ENCODE measurements at places on chromosomes 1 and 21. TPM values are rescaled to one million over a fixed set of nuclear protein-coding genes. Genes with fewer than 3 reads are reported as not detected.
A peak's percentile ranks its signal among the peaks of the same experiment; 100 is the strongest.

- DNase-seq: no peak
These were observed 9.5 kb downstream of the PSMB4 start for GRCh38 chr1:151408891-151409290.

- no peak for DNase-seq
These were observed 192.8 kb upstream of the NR5A2 start for GRCh38 chr1:199834711-199835110.

- no peak for DNase-seq
These were observed 192.4 kb upstream of the RNPC3 start for GRCh38 chr1:103333141-103333540.

DNA sequence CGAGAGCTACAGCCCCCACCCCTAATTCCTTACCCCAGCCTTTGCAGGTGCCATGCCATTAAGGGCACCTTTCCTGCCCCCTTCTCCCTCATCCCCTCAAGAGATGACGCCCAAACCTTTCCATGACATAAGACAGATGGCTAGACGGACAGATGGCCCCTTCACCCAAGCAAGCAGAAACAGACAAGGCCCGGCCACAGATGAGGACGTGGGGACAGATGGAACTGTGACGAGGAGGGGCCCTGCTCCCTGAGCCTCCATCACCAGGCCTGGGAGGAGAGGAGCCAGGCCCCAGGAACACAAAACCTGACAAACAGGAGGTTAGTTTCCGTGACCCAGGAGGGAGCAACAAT, 24.7 kb upstream of the PEF1 start:
- no peak for DNase-seq

- DNase-seq: no peak
These were observed 2.6 kb downstream of the GUK1 start for GRCh38 chr1:228142701-228143136.

Gene KIRREL1
- 119 TPM for total RNA-seq

GRCh38 chr1:104248385-104248784, 498.7 kb downstream of the AMY1C start:
- no peak for DNase-seq

DNA sequence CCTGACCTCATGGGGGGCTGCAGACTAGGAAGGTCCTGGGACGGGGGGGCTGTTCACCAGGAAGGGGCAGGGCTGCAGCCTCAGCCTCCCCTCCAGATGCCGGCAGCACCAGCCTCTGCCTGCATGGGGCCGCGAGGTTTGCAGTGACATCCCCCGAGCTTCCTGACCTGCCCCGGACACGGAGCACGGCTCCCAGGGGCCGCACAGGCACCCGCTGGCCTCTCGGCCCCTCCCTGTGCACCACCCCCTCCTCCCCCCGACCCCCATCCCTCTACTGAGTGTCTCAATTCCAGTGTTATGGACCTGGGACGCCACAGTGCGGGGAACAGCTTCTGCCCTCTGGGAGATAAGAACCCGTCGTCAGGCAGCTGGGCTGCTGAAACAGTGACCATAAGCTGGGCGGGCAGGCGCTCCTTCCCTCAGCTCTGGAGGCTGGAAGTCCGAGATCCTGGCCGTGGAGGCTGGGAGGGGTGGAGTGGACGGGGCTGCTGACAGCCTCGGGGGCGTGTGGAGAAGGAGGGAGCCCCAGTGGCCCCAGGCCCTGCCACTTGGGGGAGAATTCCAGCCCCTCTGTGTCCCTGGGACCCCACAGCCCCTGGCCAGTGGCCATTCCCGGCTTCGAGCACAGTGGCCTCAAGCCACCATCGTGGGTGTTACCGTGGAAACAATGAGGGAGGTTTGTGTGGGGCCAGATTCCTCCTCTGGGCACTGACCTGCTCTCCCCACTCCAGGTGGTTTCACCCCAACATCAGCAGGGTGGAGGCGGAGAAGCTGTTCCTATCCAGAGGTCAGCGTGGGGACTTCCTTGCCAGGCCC, 11.6 kb downstream of the RNF223 start:
- no peak for DNase-seq

- no peak for DNase-seq
These were observed 93.6 kb downstream of the ZNF281 start for GRCh38 chr1:200316148-200316803.

- DNase-seq: no peak
These were observed 5.3 kb downstream of the VANGL1 start for GRCh38 chr1:115647047-115647446.

DNA sequence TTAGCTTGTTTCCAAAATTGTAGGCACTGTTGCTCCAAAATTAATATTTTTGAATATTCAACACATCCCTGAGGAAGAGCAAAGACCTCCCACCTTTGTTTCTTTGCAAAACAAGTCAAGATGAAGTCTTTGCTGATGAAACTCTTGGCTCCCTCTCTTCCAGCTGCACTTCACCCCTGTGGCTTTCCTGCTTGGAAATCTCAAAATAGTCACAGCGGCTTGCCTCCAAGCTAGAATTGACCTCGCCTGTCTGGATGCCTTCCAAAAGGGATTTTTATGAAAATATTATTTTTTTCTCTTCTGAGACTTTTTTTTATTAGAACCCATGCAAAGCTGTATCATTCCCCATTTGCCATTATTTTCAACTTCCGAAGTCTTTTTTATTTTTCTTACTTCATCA, 71.1 kb upstream of the MROH9 start:
- no peak for DNase-seq

- DNase-seq: peak; percentile 93
These were observed 20.6 kb upstream of the PPM1J start for GRCh38 chr1:112735752-112736151.

DNA sequence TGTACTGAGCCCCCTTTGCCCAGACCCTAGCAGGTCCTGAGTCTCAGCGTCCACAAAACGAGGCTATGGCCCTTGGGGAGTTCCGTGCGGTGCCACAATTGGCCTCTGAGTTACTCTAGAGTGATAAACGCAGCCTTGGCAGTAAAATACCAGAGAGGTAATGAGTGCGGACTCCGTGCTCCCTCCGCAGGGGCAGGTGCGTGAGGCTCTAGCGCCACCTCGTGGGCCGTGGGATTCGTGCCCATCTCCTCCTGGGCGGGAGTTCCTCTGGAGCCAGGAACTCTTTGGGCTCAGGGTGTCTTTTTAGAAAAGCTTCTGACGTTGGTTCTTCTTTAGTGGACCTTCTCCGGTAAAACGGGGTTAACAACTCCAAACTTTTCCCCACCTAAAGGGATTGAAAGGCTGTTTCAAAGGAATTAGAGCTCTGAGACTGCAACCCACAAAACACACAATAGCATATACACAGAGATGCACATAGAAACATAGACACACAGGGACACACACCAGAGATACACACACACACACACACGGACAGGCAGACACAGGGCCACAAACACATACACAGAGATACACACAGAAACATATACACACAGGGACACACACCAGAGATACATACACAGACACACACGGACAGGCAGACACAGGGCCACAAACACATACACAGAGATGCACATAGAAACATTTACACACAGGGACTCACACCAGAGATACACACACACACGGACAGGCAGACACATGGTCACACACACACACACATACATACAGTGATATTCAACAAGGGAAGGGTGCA, 99.4 kb downstream of the KCNJ15 start:
- no peak for DNase-seq

GRCh38 chr1:198529414-198529813, 11.1 kb downstream of the ATP6V1G3 start:
- no peak for DNase-seq

GRCh38 chr1:110187139-110187890, 22.8 kb upstream of the KCNC4 start:
- DNase-seq: no peak

GRCh38 chr1:35717911-35718476, 690 bp downstream of the C1orf216 start:
- no peak for DNase-seq

DNA sequence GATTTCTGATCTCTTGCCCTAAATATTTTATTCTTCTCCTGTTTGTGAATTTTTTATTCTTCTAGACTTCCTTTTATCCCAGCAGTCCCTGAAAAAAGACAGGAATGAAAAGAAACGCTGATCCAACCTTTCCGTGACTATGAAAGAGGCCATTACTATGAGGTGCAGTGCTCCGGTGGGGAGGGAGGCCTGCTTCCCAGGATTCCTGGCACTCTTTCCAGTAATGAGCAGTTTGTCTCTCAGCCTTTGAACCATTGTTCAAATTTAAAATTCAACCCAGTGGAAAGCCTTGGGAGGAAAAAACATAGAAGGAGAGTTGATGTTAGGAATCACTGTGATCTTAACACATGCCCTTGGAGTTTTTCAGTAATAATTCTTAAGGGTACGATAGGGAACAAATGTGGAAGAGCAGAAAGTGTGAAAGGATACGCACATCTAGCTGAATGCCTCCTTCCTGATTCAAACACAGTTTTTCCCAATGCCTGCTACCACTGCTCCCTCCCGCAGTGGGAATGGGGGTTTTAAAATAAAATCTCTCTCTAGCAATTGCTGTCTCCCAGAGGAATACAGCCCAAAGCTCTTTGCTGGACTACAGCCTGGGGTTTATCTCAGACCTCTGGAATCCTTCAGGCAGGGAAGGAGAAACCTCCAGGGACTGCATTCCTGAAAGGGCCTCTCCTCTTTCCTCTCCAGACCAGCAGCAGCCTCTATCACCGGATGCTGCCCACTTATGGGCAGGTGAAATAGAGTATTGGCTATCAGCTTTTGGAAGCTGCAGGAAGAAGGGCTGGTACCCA, 6.1 kb downstream of the IER5 start:
- no peak for DNase-seq

DNA sequence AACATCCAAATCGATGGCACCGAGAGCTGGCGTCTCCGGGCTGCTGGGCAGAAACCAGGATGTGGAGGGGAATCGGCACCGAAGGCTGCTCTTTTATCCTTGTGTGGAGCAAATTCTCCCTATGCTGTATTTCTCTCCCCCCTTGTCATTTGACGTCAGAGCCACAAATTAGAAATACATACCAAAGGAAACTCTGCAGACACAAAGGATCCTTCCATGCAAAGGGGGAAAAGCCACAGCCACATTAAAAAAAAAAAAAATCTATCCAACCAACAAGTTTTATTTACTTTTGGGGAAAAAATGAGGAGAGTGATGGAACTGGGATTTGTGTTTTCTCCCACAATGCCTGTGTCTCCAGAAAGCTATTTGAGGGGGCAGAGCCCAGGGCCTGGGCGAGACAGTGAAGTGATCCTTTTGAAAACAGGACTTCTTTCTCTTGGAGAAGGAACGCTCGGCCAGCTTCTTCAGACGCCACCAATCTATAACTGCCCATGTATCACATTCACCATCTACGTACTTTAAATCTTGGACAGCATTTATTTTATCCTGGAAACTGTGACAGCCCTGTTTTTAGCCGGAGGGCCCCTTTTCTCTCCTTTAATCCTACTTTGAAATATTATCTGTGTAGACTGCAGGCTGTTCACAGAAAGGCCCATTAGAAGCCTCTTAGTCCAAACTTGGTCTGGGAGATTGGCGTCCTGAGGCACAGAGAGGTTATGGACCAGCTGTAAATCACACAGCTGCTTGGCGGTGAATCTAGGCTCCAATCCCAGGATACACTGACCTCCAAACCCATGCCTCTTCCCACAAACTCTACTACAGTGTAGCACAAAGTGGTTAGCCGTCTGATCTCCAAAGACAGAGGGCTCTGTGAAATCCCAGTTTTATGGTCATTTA, 4.5 kb downstream of the KANK4 start:
- DNase-seq: no peak

Gene GPR52
- total RNA-seq: 0.41 TPM

DNA sequence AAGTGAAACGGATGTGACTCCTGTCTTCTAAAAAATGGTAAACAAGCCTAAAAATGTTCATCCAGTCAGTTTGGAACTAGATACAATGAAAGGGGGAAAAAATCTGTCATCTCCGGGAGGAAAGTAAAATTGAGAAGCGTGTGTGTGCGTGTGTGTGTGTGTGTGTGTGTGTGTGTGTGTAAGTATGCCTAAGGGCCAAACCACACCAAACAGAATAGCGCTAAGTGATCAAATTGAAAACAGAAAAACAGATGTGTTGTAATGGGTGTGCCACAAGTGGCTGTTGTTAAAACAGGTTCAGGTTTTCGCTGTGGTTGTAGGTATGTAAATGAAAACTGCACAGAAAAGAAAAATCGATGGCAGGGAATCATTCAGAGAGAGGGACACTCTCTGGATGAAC, 106.7 kb downstream of the RNF220 start:
- DNase-seq: no peak

GRCh38 chr1:158310623-158311022, 20.7 kb downstream of the CD1B start:
- DNase-seq: no peak

DNA sequence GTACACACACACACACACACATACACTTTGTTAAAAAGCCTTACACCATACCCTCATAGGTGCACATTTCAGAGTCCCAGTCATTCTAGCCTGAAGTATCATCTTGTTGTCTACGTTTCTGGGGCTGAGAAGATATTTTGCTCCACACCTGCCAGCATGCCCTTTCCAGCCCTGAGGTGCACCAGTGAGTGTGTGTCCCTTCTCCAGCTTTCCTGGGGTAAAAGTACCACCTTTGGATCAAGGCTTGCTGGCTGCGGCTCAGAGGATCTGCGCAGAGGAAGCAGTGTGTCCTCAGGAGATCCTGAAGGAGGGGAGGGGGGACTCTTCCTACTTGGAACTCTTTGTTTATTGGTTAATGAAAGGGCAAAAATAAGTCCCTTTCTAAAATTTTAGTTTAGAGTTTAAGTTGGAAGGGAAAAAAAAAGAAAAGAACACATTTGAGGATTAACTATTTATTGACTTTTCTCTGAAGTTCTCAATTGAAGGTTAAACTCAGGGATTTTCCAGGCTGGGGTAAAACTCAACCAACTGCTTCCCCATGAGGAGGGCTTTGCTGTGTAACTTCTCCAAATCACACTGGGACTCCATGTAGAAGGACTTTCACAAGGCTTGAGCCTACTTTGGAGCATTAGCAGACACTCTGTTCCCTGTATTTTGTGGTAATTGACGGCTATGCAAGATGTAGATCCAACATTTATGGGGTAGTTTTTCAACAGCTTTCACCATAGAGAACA, 200.3 kb upstream of the SGIP1 start:
- DNase-seq: no peak

GRCh38 chr21:33078907-33079582, 9.1 kb downstream of the OLIG1 start:
- peak; percentile 75 for DNase-seq

DNA sequence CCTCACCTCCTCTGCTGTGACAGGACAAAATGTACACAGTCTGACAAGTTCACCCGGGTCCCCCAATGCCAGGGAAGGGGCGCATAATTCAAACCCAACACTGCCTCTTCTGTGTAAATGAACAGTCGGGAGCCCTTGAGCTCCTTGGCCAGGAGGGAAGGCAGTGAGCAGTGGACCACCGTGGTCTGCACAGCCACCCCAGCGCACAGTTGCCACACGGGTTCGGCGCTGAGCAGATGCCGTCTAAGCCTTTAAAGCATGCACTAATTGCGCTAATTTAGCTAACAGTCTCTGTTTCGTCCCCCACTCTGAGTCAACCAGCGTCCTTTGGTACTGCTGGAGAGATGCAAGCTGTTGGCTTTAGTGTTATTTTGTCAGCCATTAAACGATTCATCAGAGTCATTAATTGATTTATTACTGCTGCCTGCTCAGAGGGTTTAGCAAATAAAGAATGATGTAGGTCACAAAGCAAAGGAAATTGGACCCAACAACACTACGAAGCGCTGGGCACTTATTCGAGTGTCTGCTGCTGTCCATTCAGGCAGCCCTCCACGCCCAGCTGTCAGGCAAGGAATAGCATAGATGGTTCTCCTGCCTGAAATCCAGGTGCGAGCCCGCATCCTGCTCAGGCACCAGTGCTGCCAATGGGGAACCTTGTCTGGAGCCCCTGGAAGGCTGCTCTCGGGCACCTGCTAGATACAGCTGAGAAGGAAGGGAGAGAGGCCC, 91.5 kb downstream of the MRPL37 start:
- no peak for DNase-seq

- no peak for DNase-seq
These were observed 57.8 kb upstream of the C1orf53 start for GRCh38 chr1:197844651-197845050.
